ENCODE measurements at places on chromosomes 5 and 9.

DNA sequence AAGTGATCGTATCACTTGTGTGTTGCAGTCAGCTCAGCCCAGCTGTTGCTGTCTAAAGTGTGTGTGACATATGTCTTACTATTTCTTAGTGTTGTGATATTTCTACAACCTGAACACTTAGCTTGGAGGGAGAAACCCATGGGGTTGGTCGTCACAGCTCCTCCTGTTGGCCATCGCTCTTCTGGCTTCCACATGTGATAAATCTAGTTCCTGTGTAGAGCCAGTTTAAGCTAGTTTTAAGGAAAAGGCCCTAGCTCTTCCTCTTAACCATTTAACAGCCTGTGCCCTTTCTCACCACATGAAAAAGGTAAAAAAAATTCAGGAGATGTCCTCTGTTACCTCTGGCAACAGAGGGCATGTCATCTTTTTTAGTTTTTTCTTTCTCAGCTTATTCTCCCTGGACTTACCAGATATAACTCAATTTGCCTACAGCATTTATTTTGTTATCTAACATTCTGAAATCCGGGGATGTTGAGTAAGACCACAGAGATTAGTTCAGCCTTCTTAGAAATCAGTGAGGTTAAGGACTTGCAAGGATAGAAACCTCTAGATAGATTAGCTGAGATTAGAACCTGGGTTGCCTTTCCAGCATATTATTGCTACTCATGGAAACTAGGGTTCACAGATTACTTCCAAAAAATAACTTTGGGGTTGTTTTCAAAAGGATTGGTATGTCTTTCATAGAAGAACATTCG lies 100.4 kb downstream of the GAPVD1 start:
- no peak for DNase-seq

DNA sequence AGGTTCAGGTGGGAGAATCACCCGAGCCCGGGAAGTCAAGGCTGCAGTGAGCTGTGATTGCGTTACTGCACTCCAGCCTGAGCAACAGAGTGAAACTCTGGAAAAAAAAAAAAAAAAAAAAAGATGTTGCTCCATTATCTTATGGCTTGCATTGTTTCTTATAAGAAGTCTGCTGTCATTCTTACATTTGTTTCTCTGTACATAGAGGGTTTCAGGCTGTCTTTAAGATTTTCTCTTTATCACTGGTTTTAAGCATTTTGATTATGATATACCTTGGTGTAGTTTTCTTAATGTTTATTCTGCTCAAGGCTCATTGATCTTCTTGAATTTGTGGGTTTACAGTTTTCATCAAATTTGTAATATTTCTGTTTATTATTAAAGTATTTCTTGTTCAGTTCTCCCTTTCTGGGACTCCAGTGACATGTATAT lies 35.2 kb downstream of the MVB12B start:
- no peak for DNase-seq

DNA sequence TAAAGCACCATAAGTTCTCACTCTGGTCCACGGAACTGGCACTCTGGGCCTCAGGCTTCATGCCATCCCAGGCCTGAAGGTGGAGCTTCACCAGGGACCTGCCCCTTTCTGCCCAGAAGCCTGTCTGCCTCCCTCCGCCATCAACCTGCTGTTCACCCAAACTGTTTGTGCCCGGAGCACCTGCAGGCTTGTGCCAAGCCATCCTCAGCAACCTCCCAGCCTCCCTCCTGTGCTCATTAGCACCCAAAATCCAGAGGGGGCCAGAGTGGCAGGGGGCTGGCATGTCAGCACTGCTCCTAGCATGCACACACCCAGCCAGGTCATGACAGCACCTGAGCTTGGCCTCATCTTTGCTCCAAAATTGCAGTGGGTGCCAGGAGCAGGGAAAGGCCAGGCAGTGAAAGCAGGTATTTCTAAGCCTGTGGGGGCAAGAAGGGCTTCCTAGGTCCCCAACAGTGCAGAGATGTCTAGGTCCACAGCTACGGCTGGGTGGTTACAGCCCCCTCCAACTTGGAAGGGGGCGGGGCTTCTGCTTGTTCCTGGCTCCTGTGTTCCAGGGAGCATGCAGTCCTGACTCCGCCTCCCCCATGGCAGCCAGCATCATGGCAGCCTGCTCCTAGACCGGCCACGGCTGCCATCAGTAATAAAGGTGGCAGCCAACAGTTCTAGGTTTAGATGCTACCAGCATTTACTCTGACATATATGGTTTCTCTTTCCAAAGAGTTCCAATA lies 85.1 kb downstream of the GIN1 start:
- no peak for DNase-seq

GRCh38 chr5:4646715-4647375 lies 493.3 kb upstream of the ADAMTS16 start:
- DNase-seq: no peak

DNA sequence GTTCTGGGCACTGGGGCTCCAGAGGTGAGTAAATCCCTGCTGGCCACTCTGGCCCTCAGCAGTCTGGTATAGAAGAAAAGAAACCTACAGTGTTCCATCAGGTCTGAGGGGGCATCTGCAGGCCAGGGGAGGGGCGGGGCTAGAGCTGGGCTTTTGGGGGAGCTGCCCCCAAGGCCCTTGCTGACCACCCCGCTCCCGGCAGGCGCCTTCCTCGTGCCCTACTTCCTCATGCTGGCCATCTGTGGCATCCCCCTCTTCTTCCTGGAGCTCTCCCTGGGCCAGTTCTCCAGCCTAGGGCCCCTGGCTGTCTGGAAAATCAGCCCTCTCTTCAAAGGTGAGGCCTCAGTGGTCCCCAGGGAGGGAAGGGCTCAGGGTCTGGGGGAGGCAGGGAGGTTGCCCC lies 6.7 kb downstream of the SLC6A7 start:
- no peak for DNase-seq

Data from activated CD8-positive, alpha-beta memory T cell treated with anti-CD3 and anti-CD28 coated beads, Interleukin-2, amount 50 U/mL, for 48 hours (primary cell).